ENCODE measurements at places on chromosomes 1 and 21.

DNA sequence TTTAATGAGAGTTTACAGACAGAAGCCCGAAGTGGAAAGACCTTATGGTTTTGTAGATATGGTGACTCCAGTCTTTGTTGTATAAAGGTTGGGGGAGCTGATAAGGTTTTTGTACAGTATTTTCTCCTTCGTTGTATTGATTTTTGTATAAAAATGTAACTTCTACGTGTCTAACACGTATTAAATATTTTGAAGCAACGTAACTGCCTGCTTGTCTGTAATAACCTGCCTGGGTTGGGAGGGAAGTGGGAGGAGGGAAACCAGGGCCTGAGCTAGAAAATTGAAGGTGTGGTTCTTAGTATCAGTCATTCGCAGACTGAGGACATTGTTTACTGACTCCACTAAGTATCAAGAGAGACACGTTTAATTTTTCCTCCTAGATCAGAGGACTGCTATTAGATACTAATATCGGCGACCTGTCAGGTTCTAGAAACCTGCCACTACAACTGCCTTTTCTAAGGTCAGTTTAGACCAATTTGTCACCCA, 2.2 kb downstream of the IER5 start:
- peak; percentile 72 for DNase-seq

- no peak for DNase-seq
Measured at GRCh38 chr1:169511316-169512005, 25.7 kb upstream of the SLC19A2 start.

GRCh38 chr21:27799861-27800260, 833.0 kb upstream of the ADAMTS5 start:
- no peak for DNase-seq

GRCh38 chr1:28606771-28607170, 14.7 kb downstream of the RAB42 start:
- no peak for DNase-seq

DNA sequence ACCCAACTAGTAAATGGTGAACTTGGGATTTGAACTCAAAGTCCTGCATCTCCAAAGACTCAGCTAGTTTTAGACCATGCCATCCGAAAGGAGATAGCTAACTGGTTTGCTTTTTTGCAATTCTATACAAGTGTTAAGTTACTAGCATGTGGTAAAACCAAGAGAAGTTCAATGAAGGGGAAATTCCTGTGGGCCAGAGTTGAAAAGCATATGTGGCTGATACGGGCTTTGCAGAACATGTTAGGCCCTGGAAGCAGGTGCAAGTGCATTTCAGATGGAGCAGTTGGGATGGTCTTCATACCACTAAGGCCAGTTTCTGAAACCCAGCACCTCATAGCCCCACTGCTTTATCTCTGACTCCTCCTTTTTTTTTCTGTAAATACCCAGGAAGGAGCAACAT, 620.9 kb downstream of the PLPP3 start:
- DNase-seq = no peak

DNA sequence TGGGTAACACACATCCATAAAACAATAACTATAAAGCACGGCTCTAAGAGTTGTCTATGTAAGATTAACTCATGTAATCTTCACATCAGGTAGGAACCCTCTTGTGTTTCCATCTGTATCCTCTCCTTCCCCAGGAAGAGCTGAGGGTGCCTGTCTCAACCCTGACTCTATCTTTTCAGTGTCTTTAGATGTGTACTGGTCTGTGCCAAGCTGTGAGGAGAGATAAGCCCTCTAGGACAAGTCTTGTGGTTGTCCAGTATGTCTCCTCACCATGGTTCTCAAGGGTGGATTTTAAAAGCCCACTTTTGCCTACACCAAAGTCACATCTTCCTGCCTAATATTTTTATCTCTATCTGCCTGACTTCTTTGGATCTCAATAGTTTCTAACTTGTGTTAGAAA, 300.1 kb downstream of the KCNT2 start:
- no peak for DNase-seq

- no peak for DNase-seq
Measured at GRCh38 chr1:25821112-25821476, 1.3 kb downstream of the MTFR1L start.

GRCh38 chr1:168159251-168159650, 19.5 kb upstream of the TIPRL start:
- DNase-seq = no peak

- peak; percentile 77 for DNase-seq
Measured at GRCh38 chr1:159012495-159012894, 2.8 kb downstream of the IFI16 start.

- DNase-seq = peak; percentile 36
Measured at GRCh38 chr1:111621050-111621449, 1.5 kb downstream of the RAP1A start.

DNA sequence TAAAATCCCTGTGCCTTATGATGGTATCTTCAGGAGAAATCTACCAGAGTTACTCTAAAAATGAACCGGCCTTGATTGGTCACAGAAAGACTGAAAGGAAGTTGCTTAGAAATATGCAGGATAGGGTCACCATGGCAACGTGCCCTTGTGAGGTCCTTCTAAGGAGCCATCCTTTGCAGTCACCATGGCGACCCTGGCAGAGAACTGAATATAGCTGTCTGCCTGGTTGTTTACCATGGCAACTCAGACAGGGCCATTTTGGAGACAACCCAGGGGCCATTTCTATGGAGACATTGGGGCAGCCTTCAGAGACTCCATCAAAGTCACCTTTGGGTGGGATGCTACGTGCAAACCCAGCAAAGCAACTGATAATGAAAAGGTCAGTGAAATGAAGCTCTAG, 43.0 kb downstream of the SNX7 start:
- DNase-seq = no peak

GRCh38 chr1:12284486-12284885, 54.7 kb downstream of the VPS13D start:
- DNase-seq = no peak

GRCh38 chr1:14724246-14724645, 125.8 kb downstream of the KAZN start:
- DNase-seq = no peak

GRCh38 chr21:33058527-33058926, 11.4 kb upstream of the OLIG1 start:
- no peak for DNase-seq

DNA sequence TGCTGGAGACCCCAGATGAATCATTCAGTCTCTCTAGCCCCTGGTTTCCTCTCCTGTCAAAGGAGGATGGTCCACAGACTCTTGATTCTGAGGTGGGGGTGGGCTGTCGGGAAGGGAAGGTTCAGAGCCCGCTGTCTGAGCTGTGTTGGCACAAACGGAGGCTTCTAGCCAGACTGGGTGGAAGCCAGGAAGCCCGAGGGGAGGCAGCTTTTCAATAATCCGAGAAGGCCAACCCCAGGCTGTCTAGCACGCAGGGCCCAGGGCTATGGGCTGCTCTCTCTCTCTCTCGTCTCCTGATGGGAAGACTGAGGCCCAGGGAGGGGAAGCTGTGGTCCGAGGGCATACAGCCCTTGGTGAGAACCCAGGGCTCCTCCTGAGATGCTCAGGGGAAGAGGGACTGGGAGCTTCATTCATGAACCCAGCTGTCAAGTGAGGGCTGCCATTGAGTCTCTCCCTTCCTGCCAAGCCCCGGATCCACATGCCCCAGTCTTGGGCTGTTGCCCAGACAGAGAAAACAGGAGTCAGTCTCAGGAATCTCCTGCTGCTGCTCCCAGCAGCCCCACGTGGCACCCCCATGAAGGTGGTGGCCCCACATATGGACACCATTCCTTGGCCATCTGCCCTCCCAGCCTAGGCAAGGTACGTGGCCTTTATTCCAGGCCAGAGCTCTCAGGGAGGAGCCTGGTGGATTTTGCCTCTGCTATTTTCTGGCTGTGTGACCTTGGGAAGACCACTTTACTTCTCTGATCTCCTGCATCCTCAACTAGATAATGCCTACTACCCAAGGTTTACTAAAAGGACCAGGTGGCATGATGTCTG, 44.4 kb downstream of the RAP1GAP start:
- no peak for DNase-seq

DNA sequence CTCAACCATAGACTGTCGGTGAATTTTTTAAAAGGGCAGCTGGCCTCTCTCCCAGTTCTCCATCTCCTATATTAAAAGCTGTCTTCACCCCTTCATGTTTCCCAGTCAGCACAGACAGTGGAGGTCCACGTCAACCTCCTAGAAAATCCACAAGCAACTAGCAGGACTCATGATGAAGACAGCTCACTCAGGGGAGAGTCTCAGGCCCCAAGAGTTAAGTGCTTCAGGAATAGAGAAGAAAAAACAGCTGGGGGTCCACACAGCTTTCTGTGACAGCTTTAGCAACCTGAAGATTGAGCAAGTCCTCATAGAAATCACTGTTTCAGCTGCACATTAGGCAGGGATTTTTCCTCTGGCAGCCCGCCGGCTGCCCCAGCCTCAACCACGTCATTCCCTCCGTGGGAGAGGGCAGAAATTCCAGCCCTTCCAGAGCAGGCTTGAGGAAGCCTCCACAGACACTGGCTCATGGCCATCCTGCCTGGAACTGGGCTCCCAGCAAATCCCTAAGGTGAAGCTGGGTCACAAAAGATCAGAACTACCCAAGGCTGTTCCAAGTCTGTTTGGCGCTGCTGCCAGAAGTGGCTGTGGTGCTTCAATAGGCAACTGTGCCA, 15.2 kb downstream of the GPR161 start:
- DNase-seq = no peak

DNA sequence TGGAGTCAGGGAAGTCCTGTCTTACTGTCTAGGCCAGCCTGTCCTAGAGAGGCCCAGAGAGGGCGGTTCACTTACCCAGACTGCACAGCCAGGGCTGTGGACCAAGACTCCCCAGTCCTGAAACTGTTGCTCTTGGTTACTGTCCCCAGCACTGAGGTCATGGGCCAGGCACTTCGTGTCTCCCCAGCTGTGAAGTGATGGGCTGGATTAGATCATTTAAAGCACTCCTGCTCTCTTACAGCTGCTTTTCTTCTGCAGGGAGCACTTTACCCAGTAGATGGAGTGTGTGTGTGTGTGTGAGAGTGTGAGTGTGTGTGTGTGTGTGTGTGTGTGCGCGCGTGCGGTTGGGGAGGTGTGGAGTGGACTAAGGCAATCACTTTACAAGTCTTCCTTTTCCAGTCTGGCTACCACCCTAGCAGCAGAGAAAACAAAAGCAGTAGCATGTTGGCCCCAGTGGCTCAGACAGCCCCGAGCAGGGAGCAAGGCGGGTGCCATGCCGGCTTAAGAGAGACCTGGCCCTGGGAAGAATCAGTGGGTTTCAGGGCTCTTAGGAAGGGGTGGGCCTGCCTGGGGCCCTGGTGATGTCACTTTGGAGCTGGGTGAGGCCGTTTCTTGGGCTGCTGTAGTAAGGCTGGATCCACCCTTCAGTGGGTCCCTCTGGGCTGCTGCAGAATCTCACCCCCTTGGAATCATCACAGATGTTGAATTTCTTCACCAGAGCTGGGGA, 2.4 kb downstream of the SPSB1 start:
- peak; percentile 71 for DNase-seq

- DNase-seq = no peak
Measured at GRCh38 chr21:15249285-15249993, 184.6 kb upstream of the NRIP1 start.

DNA sequence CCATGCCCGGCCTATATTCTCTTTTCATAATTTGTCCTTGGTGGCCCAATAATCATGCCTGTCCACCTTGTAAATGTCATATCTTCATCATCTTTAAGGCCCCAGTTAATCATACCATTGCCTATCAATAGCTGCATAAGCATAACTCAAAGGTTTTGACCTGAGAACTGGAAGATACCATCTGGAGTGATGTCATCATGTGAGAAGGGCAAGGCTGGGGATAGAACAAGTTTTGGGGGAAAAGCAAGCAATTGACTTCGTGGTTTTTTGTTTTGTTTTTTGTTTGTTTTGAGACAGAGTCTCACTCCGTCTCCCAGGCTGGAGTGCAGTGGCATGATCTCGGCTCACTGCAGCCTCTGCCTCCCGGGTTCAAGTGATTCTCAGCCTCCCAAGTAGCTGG, 6.2 kb downstream of the UBIAD1 start:
- no peak for DNase-seq

DNA sequence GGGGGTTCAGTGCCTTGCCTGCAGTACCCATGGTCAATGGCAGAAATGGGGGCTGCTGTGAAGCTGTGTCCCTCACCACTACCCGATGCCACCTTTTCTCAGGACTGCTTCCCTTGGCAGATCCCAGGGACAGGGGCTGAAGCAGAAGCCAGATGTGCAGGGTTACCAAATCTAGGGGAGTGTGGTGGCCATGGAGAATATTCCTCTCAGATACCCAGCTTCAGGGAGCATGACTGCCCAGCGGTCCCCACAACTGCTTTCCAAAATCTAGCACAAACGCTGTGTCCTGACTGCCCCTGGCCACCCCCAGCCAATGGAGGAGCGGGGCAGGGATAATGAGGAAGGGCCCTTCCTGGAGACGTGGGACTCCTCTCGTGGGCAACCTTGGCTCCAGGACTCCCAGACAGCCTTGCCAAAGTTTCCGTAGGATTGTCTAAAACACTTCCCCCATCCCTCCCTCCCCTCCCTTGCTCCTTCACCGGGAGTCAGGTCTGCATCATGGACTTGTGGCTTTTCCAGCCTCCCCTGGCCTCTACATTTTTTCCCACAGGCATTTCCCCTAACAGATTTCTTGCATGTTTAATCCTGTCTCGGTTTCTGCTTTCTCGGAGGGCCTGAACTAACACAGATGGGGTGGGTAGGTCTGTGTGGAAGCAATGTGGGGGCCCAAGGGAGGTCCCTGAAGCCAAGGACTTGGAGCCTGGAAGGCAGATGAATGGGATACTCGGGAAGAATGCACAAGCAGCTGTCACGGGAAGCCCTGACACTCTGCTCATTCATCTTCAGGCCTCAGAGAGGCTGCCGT, 80.5 kb downstream of the OMA1 start:
- no peak for DNase-seq

GRCh38 chr1:8312235-8313218, 5.4 kb upstream of the SLC45A1 start:
- no peak for DNase-seq

DNA sequence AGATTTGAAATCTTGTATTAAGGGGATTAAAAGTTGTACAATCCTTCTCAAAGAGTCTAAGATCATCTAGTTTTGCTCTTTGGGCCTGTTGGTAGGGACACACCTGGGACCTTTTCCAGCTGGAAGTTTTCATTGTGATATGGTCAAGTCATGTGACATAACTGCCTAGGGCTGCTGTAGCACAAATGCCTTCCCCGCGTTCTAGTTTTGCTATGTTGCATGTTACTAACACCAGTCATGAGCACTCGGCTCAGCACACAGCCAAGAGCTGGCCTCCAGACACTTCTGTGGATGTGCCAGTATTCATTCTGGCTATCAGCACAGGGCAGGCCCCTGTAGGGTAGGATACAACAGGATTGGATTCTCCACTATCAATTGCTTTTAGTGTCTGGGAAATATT, 14.6 kb upstream of the FLG2 start:
- DNase-seq = no peak
